ELR (cell line): ENCODE measurements at places on chromosomes 3 and 15.

GRCh38 chr15:41004490-41004889, 51.2 kb downstream of the CHAC1 start:
- DNase-seq, result no peak

- DNase-seq, result peak; percentile 69
Measured at GRCh38 chr3:171753665-171754408, 56.4 kb downstream of the PLD1 start.

DNA sequence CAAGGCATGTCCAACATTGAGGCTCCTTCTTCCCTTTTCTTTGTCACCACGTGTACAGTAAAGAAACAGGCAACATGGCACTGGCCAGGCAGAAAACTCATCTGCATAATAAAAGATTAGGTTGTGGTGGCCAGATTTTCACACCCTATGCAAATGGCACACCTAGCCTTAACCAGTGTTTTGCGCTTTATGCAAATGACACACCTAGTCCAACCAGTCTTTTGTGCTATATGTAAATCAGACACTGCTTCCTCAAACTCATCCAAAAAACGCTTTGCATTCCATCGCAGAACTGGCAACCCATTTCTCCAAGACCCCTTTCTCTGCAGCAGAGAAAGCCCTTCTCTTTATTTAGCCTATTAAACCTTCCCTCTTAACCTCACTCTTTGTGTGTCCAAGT, 109.1 kb downstream of the ZNF385D start:
- no peak for DNase-seq

DNA sequence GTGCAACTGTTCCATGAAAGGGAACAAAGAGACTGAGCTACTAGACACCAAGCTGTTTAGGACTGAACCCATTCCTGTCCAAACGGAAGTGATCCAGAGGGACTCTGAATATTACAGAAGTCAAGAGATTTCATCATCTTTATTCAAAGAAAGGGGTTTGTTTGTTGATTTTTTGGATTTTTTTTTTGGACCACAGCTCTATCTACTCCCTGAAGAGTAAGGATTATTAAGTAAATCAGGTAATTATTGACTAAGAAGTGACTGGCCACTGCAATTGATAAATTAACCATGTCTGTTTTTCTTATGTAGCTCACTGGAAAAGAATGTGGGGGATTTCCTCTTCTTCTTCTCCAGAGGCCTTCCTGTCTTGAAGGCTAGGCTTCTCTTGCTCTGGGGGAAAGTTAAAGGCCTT, 146.6 kb upstream of the TPM1 start:
- DNase-seq, result peak; percentile 94

- no peak for DNase-seq
Measured at GRCh38 chr3:95717048-95717447, 1097.3 kb upstream of the EPHA6 start.

GRCh38 chr15:58321034-58321433, 110.8 kb upstream of the LIPC start:
- no peak for DNase-seq

- DNase-seq, result no peak
Measured at GRCh38 chr3:47004369-47005211, 25.1 kb downstream of the NBEAL2 start.

- DNase-seq, result no peak
Measured at GRCh38 chr3:30263238-30263924, 343.0 kb upstream of the TGFBR2 start.

- DNase-seq, result no peak
Measured at GRCh38 chr15:40549894-40550293, 14.9 kb downstream of the CCDC32 start.

DNA sequence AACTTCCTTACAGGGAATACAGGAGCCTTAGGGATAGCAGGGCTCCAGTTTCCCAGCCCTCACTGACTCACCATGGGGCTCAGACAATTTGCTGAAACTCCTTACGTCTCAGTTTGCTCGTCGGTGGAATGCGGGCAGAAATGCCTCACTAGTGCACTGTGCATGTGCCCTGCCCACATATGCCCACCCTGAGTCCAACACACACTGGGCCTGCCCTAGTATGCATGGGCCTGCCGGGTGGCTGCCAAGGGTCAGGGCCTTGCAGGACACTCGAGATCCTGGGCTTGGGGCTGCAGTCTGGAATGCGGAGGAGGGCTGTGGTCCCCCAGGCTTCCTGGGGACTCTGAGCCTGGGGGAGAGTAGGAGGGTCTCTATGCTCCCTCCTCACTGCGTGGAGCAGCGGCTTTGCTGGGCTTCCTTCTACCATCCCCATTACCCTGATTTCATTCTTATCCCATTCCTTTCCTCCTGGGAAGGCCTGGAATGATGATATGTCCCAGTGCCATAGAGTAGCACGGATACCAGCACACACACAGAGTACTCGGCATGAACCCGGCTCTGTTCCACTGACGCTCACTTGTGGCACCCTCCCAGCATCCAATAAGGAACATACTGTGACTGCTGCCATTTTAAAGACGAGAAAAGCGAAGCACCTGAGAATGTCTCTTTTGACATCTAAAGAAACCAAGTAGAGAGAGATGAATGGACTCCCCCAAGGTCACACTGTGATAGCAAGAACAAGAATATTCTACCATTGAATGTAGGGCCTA, 124.2 kb downstream of the ASB7 start:
- DNase-seq, result peak; percentile 44

DNA sequence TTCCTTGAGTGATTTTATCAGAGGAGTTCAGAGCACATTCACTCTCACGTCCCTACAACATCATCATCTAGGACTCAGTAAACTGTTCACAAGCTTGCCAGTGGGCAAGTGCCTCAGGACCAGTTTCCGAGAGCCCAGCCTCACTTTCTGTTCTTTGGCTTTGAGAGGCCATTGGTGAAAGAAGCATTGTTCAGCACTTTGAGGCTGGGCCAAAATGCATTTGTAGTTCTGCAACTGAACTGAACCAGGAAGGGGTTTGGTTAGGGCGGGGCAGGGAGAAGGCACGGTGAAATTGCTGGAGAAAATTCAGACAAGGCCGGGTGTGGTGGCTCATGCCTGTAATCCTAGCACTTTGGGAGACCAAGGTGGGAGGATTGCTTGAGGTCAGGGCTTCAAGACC, 222.1 kb upstream of the CHRM5 start:
- no peak for DNase-seq

DNA sequence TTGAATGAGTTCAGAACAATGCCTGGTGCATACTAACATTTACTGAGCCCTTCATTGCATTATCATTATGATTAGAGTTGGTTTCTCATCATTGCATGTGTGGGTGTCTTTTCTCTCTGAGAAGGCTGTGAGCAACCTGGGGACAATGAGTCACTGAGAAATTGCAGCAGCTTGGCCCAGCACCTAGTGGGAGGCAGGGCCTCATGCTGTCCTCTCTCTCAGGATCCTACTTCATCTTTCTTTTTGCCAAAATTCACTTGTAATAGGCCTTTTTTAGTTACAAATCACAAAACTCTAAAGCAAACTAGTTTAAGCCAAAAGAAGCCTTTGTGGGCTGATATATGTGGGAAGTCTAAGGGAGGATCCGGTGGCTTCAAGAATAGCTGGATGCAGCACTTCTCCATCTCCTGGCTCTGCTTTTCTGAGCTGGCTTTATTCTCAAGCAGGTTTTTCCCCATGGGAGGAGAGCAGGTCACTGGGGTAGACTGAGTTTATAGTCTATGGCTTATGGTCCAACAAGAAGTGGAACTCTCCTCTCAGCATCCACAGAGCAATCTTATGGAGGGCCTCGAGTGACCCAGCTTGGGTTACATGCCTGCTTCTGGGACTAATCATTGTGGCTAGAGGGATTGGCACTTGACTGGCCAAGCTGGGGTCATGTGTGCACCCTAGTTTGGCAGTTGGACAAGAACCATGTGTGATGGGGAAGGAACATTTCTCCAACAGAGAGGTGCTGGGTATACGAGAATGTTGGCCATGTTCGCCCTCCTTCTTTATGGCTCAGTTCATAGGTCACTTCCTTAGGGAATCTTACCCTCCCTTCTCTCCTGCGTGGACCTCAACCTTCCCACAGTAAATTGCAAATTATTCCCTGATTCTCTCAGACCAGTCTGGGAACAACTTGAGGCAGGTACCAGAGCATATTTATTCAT, 8.7 kb upstream of the CAMK1 start:
- DNase-seq, result peak; percentile 61

DNA sequence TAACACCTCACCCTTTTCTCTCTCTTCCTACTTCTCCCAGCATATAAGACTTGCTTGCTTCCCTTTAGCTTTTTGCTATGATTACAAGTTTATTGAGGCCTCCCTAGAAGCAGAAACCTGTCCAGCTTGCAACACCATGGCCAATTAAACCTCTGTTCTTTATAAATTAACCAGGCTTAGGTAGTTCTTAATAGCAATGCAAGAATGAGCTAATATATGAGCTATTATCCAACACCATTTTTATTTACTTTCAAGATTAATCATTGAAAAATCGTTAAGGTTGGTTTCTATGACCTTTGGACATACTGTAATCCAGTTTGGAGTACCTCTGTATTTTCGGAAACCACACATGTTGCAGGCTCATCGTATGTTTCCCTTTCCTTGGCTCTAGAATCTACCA, 643.1 kb downstream of the ZPLD1 start:
- DNase-seq, result no peak

DNA sequence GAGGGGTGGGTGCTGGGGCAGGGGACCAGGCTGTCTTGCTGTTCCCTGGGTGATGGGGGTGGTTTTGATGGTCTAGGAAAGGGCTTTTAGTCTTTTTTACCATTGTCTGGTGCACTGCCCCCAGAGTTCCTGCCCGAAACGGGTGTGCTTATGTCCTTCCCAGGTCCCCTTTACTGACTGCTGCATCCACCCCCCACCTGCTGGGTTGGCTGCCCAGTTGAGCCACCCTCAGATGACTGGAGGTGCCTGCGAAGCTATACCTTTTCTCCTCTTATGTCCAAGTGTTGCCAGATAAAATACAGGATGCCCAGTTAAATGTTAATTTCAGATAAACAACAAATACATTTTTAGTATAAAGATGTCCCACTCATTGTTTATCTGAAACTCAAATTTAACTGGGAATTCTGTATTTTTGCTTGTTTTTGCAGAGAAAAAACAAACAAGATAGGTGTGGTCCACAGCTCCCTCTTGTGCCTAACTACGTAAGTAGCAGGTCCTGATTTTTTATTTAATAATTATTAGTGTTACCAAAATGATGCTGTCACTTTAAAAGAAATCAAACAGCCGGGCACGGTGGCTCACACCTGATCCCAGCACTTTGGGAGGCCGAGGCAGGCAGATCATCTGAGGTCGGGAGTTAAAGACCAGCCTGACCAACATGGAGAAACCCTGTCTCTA, 6.1 kb upstream of the RPP14 start:
- DNase-seq, result peak; percentile 62

DNA sequence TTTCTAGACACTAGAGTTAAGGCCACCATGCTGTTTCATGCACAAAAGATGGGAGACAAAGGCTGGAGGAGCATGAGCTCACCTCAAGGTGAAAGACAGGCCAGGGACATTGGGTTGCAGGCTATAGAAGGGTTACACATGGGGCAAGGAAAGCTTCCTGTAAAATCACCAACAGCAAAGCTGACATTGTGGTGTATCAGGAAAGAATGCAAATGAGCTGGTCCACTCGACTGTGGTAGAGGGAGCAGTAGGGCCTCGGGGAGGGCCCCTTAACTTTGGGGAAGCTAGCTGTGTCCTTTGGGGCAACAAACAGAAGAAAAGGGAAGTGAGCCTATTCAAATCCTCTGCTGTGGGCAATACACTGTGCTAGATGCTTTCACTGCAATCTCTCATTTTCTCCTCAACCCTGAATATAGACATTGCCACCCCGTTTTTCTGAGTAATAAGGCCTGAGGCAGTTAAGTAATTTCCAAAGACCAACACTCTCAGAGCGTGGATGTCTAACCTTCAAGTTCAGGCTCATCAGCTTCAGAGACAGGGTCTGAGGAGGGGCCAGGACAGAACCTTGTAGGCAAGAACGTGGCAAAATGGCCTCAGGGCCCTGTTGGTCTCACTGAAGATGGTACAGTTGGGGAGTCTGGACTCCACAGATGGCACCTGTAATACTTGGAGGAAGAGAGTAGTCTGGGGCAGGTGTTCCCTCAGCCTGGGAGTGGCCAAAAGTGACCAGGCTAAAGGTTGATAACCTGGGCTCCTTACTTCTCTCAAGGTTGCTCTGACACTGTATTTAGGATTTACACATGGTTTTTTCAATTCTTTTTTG, 24.1 kb downstream of the CX3CR1 start:
- DNase-seq, result no peak

DNA sequence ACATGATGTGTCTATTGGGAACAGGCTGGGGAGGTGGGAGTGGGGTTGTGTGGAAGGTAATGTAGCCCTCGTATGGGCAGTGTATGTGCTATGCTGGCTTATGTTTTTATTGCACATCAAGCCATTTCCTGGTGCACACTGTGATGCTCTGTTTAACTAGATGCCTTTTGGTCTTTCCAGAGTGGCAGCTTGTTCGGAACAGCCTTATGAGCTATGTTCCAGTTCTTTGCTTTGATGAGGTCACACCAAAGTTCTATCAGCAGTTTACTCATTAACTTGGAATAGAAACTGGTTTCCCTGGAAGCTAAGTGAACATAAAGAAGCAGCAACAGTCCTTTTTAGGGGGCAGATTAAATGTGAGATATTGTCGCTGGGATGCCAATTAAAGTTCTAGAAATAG, 133.9 kb downstream of the DIPK2A start:
- no peak for DNase-seq

DNA sequence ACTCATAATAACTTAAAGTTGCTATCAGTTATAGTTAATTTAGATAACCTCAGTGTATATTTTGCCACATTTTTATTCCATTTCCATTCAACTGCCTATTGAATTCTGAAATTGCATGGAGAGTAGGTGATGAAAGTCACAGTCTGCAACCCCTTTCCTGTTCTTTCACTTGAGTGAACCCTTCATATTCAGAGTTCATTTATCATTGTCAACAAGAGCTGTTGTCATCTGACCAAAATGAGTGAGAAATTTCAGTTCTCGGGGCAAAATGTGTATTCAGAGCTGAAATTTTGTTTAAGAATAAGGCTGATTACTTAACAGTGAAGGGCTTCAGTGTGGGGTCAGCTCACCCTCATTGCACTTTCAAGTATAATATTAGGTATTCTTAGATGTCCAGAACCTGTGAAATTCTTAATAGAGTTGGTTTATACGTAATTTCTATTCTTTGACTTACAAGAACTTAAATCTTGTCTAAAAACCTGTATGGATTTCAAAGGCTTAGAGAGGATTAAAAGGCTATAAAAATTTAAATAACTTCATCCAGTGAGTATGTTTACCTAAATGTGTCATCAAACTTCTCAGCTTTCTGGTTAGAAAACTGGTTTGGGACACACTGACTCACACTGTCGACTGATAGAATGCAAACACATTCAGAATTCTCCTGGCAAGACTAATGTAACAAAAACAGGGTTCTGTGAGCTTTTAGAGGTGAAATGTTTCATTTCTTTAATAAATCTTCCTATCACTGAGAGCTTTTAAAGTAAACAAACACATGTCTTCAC, 92.2 kb downstream of the CMSS1 start:
- DNase-seq, result peak; percentile 88

- DNase-seq, result no peak
Measured at GRCh38 chr15:41780266-41780665, 6.0 kb downstream of the MAPKBP1 start.

DNA sequence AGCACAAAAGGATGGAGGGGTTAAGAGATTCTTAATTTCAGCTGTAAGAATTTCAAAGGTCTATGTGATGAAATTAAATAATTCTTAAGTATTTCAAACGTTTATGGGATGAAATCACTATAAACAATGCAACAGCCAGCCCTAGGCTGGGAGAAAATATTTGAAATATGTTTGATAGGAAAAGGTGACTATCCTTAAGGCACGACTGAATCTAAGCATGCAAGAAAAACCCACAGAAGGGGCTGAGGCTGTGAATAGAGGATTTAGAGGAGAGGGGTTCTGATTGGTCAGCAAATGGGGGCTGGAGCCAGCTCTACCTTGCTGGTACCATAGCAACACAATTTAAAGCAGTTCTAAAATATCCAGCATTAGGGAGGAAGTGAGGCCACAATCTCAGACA, 220.8 kb upstream of the ATP10A start:
- DNase-seq, result no peak
